ENCODE measurements at places on chromosomes 6 and 20.

DNA sequence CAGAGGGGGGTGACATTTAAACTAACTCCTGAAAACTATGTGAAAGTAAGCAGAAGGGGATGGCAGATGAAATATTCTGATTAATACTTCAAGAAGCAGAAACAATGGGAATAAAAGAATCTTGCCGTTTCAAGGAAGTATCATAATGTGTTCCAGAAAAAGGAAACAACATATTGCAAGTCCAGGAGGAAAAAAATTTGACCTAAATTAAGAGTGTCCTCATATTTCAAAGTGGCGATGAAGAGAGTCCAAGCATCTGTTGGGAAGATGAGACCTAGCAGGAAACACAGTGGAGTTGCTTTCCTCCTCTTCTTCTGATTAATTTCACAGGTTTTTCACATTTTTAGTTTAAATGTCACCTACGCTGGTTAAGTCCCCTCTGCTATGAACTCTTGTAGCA, 45.6 kb upstream of the TNFAIP3 start:
- no peak for DNase-seq

GRCh38 chr6:144006736-144007477, 1.2 kb downstream of the PLAGL1 start:
- DNase-seq: peak; percentile 7

DNA sequence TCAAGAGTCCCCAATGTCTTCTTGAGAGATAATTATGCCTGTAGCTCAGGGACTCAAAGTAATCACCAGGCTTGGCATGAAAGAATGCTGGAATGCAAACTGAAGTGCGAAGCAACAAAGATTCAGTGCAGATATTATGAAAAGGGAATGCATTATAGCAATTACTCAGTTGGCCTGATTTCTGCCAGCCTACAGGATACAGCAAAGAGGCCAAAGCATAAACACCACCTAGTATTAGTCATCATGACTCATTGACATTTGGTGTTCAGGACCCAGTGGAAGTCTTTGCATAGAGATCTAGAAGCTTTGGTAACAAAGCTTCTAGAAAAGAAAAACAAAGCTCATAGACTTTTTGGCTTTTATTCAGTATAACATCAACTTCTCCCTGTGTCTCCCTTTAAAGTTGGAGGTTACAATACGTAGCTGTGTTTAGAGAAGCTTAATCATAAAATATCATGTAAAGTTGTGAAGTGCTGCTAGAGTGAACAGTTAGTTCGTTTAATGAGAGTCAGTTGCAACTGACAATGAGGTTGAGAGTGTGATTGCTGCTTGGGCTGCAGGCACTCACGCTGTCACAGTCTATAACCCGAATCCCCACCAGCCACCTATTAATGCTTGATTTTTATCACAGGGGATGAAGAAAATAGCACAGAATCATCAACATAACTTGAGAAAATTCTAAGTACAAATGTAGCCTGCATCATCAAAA, 932.7 kb downstream of the TFAP2A start:
- DNase-seq: no peak

DNA sequence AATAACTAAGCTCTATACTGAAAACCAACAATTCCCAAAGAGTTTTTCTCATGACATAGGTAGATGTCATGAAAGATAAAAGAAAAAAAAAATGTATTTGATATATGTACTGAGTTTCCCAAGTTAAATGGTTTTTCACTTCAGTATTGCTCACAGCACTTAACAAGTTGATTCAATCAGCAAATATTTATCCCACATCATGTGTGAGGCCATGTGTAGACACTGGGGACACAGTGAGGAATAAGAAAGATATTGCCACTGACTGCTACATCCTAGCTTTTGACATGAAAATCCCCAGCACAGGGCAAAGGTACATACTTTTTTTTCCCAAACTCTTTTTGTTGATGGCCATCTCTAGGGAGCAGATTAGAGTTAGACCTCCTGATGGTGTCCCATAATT, 25.3 kb downstream of the SPTLC3 start:
- DNase-seq: no peak

DNA sequence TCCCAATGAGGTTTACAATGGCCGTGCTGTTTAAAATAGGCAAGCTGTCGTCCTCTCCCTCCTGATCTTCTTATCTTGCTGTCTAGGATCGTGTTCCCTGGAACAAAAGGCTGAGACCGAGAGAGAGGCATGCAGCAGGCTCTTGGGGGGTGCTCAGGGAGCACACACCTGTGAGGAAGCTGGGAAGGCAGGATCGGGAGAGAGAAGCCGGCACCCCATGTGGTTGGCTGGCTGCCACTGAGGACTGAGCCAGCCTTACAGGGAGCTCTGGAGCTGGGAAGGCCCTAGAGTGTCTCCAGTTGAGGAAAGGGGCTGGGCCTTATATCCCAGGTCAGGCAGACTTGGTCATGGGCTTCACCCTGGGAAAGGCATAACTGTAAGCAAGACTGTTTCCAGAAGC, 184.2 kb downstream of the LY86 start:
- no peak for DNase-seq

DNA sequence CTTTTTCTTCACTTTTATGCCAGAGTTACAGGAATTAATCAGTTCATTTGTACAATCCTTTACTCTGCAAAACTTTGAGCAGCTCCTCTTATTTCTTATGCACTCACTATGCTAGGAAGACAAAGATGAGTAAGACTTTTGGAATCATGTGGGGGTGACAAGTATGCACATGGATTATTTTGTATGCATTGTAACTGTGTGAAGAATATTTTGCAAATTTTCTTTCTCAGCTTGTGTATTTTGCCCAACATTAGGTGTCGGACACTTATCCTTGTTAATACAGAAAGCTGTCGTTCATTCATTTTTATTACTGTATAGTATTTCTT, 88.6 kb downstream of the PPP1R14C start:
- DNase-seq: no peak

DNA sequence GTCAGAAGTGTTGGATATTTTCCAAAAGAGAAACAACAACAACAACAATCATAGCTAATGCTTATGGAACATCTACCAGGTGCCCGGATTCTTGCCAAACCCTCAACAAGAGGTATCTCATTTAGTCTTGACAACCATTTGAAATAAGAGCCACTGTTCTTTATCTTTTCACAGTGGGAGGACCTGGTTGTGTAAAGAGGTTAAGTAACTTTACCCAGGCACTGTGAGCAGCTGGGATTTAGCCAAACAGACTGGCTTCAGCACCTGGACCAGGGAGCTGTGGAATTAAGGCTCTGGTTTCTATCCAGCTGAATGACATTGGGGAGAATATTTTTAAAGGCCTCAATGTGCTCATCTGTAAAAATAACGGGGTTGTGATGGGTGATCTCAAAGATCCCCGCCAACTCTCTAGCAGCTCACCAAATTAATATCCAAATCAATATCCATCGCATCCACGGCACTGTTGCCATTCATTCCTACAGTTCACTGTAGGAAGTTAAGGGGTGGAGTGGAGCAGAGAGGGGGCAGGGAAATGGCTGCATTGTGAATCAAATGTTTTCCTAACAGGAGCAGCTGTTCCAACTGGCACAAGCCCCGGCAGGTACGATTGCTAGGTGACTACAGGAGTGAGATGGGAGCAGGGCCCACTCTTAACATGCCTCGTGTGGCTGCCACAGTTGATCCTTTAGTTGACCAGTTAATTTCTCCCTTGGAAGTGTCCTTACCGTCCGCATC, 61.8 kb downstream of the GCNT2 start:
- no peak for DNase-seq

GRCh38 chr6:161804838-161805237, 531.0 kb upstream of the AGPAT4 start:
- no peak for DNase-seq

DNA sequence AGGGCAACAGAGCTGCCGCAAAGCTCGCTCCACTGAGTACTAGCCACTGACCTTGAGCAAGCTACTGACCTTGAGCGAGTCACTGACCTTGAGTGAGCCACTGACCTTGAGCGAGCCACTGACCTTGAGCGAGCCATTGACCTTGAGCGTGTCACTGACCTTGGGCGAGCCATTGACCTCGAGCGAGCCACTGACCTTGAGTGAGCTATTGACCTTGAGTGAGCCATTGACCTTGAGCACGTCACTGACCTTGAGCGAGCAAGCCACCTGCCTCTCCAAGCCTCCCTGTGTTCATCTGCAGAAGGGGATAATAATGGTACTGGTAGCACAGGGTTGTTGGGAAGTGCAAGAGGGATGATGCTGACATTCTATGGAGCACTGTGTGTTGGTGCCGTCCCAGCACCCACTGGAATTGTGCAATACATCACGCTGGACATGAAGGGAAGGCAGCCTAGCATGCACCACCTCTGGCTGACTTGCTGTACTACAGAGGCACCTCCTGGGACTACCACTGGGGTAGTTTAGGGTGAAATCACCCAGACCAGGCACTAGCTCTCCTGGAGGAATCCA, 60.2 kb downstream of the CTCFL start:
- no peak for DNase-seq

GRCh38 chr6:166388290-166389004, 5.7 kb upstream of the MPC1 start:
- no peak for DNase-seq

DNA sequence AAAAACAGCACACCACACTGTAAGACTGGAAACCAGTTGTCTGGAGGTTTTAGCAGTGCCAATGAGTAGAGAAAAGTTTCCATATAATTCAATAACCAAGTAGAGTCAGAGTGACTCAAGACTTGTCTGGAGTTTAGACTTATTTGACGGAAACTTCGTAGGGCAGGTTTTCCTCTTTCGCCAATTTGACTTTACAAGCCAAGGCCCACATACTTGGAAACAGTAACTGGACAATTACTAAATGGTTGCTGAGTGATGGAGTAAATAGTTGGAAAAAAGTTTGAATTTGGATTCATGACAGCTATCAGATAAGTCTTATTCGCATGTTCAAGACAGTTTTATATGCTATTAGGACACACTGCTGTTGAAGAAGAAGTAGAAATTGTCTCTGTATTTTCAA, 48.1 kb upstream of the CTAGE9 start:
- no peak for DNase-seq

DNA sequence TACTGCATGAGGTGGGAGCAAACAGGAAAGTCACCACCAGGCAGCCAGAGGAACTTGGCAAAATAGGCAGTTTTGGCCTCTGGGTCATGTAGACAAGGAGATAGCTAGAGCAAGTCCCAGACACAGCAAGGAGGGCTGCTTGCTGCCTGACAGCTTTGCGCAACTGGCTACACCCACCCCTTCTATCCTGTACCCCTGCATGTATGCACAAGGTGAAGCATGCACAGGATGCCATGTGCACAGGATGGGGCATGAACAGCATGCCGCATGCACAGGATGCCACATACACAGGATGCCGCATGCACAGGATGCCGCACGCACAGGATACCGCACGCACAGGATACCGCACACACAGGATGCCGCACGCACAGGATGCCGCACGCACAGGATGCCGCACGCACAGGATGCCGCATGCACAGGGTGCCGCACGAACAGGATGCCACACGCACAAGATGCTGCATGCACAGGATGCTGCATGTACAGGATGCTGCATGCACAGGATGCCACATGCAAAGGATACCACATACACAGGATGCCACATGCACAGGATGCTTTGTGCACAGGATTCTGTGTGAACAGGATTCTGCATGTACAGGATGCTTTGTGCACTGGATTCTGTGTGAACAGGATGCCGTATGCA, 104.9 kb upstream of the IYD start:
- DNase-seq: peak; percentile 21

GRCh38 chr6:56458324-56458884, 184.3 kb downstream of the DST start:
- no peak for DNase-seq

DNA sequence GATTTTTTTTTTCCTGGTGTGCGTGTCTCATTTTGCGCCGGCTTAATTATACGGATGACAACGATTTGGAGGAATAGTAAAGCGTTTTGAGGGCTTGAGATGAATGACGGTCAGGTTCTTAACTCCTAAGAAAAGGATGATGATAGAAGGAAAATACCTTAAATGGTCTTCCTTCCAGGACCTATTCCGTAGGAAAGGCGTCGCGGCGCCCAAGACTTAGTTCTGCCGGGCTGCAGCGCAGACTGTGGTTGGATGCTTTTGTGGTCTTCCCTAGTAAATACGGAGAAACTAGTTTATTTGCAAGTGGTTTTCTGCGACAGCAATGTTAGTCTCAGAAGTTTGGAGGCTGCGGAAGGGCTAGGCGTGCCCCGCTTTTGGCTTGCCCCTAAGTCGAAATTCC, 8.4 kb downstream of the GNAS-AS1 start:
- no peak for DNase-seq

DNA sequence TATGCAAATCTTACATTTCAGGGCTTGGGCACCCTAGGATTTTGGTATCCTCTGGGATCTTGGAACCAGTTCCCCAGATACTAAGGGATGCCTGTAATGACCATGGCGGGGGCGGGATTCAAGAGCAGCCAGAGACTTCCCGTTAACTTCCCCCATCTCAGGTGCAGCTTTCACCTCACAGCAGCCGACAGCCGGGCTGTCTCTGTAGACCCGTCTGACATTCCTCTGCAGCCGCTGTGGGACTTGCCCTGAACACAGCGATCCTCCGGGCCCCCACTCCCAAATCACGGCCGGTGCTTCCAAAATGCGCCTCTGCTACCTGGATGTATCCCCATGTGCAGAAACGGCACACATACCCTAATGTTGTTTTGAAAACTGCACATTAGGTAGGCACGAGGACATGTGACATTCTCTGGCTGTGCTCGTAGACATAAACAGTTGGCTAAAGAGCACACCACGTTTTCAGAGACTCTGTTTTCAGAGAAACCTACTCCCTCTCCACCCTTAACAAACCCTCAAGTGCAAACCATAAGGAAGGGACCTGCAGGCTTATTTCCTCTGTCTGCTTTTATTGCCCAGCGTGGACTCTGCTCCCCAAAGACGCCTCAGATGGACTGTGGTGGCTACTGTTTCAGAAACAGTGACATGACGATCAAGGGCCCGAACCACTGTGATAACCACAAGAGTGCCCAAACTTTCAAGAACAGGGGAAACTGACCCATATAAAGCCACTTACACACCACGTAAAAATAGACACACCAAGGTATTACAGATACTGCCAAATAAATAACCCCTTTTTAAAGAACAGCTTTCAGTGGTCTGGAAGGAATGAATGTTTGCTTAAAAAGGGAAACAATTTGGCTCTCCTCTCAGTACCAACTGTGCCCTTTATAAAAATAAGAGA, 72.9 kb upstream of the FOXC1 start:
- no peak for DNase-seq

DNA sequence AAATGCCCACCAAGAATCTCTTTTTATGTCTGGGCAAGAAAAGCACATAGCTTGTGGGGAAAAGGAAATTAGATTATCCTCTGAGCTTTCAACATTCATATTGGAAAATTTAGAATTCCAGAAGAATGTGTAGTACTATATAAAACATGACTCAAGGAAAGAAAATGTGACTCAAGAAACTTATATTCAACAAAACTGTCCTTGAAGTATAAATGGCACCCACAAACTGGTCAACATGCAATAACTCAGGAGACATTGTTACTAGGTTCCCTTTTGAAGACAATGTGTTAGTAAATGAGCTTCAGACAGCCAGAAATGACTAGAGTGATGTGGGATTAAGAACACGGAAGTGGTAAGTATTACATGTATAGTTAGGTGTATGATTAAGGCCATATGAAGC, 26.1 kb upstream of the TINAG start:
- no peak for DNase-seq

Data from stimulated activated CD4-positive, alpha-beta T cell treated with anti-CD3 and anti-CD28 coated beads, Interleukin-4, amount 100 ng/mL, for 24 hours (primary cell).